ENCODE measurements at places on chromosomes 6 and 20.

DNA sequence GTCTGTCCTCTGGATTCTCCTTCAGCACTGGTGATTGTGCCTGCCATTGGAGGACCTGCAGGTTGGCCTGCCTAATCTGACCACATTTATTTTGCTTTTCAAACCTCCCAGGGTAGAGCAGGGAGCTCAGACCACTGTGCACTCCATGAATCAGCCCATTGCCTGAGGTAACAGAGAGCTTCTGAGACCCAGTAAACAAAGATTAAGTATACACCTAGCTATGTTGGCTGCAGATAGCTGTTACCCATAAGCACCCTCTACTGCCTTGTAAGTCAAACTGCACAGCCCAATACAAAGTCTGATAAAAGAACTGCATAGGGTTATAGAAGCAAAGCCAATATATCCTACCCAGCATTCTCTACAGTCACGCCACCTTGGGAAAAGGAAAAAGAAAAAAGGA lies 338.7 kb downstream of the HTR1B start:
- DNase-seq = peak; percentile 73

- DNase-seq = peak; percentile 9
Observed at GRCh38 chr6:122947355-122947754, 48.7 kb upstream of the CLVS2 start.

- DNase-seq = no peak
Observed at GRCh38 chr20:19397666-19398065, 185.2 kb downstream of the SLC24A3 start.

GRCh38 chr20:37328149-37328945 lies 17.6 kb upstream of the SRC start:
- DNase-seq = no peak

DNA sequence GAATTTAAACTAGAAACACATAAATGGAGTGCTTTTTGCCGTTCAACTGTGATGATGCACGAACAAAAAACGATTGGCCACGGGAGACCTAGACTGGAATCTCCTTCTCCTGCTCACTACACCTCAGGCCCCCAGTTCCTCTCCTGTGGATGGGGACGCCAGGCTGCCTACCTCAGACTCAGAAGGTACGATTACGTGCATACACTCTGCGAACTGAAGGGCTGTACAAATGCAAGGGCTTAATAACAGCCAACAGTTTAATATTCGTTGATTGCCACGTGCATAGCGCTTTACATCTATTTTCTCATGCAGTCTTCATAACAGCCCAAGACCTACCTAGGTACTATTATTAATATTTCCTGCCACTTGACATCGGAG lies 495 bp upstream of the ARMC2 start:
- DNase-seq = no peak

DNA sequence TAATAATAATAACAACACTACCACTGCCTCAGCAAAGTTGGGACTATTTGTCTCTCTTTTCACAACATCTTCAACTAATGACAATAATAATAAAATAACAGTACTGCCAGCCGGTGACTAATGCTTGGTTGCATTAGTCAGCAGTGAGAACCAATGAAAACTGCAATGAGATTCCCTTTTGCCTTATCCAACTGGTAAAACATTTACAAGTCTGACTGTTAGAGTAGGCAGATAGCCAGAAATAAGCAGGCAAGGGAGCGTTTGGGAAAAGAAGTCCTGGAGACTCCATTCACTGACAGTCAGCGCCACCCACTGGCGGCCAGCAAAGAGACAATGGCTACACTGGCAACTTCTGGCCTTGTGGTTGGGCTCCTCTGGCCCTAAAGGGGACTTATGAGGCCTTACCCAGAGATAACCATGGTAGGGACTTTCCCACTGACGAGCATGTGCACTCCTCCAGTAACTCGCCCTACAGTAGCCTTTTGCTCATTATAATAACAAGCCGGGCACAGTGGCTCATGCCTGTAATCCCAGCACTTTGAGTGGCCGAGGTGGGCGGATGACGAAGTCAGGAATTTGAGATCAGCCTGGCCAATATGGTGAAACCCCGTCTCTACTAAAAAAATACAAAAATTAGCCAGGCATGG lies 3.4 kb upstream of the NSFL1C start:
- peak; percentile 98 for DNase-seq

GRCh38 chr6:15930207-15930606 lies 198.7 kb upstream of the MYLIP start:
- DNase-seq = no peak

GRCh38 chr6:44216677-44217331 lies at the start of gene MYMX:
TSS of gene MYMX (plus strand) at chr6:44216926. CDS start at chr6:44217472, 546 bp downstream.
- no peak for DNase-seq

All from iris pigment epithelial cell (primary cell).